ENCODE measurements at places on chromosomes 6 and 20.

GRCh38 chr20:47985092-47985850 is 200.0 kb upstream of the SULF2 start:
- DNase-seq, result no peak

DNA sequence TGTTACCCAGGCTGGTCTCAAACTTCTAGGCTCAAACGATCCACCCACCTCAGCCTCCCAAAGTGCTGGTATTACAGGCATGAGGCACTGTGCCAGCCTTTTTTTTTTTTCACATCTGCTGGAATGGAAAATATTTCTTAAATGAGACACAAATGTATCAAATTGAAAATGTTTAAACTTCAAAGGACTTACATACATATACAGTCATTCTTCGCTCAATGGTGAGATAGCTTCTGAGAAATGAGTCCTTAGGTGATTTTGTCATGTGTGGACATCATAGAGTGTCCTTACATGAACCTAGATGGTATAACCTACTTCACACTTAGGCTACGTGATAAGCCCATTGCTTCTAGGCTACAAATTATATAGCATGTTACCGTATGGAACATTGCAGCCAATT is 43.1 kb downstream of the MICA start:
- no peak for DNase-seq

- no peak for DNase-seq
These were observed 77.5 kb upstream of the GJE1 start for GRCh38 chr6:142055219-142055618.

GRCh38 chr6:132612449-132613108 is 11.5 kb downstream of the TAAR2 start:
- DNase-seq, result no peak

DNA sequence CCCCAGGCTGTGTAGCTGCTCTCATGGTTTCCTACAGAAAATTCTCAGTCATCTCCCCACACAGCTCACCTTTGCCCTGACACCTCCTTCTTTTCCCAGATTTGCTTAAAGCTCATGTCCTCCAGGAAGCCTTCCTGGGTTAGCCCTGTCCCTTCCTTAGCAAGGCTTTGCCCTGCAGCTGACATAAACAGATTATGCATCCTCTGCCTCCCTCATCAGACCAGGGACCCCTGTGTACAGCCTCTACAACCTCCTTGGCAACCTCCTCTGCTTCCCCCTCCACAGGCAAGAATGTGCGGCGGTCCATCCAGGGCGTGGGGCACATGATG is 39.8 kb downstream of the UQCC2 start:
- no peak for DNase-seq

DNA sequence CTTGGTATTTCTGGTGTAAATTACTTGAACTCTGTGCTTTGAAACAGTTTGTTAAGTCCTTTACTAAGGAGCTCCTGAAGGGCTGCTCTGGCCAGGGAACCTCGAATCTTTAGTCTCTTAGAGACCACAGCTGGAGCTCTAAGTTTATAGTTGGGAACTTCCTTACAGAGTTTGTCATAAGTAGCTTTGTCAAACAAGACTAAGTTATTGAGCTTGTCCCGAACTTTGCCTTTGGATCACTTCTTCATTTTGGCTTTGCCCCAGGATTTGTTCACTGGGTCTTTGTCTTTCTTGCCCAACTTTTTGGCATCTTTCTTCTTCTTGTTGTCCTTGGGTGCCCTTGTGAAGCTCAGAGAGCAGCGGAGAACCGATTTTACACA is 64.8 kb downstream of the FAM50B start:
- no peak for DNase-seq

All from HL-60 (cell line).